ENCODE measurements at places on chromosomes 7 and 10. TPM values are rescaled to one million over a fixed set of nuclear protein-coding genes. Genes with fewer than 3 reads are reported as not detected.

Gene STK31
- total RNA-seq = 2.2 TPM

DNA sequence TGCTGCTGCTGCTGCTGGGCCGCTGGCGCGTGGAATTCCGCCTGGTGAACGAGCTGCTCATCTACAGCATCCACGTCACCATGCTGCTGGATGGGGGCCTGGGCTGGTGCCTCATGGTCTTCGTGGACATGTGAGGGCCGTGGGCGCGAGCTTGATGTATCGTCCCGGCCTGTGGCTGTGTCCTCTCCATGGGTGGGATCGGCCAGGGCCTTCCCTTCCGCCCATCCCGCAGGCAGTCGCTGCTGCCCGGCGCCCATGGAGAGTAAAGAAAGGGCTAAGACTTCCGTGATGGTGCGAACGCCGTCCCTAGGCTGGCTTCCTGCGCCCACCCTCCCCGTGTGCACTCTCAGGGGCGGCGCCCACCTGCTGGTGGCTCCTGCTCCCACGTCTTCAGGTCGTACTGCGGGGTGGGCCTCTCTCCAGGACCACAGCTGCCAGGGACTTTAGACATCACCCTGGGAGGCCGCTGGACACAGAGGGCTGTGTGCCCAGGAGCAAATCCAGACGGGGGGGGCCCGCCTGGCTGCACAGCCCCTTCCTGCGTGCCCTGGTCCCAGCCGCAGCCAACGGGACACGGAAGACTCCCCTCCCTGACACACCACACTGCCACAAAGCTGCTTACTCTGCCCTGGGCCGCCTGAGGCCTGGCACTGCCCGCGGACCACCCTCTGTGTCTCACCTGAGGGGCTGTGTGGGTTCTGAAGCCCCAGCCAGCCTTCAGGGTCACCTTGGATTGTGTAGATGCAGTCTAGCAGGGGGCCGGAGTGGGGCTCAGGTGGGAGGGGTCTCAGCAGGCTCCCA is 167.5 kb downstream of the SEPTIN7 start:
- no peak overlapping the region for H3K27ac ChIP-seq
- H3K27me3 ChIP-seq = no peaks in the 10 kb centered on the region
- no peaks in the 10 kb centered on the region for H3K4me1 ChIP-seq
- DNase-seq = no peak

DNA sequence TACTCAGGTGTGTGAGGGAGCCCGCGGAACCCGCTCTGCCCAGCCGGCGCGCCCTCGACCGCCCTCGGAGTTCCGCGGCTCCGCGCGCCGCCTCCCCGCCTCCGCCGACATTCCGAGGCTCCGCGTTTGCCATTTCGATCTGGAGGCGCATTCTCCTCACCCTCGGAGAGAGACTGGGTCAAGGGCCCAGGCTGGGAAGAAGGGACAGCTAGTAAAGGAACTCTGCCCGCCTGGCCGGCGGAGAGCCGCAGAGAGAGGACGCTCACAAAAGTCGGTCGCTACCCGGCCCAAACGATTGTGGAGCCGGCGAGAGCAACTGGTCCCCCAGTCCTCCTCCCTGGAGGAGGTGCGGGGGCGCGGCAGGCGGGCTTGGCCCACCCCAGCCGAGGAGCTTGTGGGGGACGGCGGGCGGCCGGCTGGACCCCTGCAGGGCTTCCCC is 74.5 kb upstream of the LEP start:
- no peak for DNase-seq
- H3K27ac ChIP-seq = no peak overlapping the region
- peak overlapping the region; percentile 39 for H3K4me3 ChIP-seq
- peaks cover 10% of the 10 kb centered on the region for H3K27me3 ChIP-seq
- no peaks in the 10 kb centered on the region for H3K36me3 ChIP-seq

Gene DNAH11
- 1.7 TPM for total RNA-seq

GRCh38 chr7:99837649-99838361 is 10.0 kb downstream of the CYP3A43 start:
- no peak overlapping the region for H3K27ac ChIP-seq
- no peaks in the 10 kb centered on the region for H3K27me3 ChIP-seq

Data from vagina (tissue), 2 donors.